ENCODE measurements at places on chromosomes 5 and 9.

DNA sequence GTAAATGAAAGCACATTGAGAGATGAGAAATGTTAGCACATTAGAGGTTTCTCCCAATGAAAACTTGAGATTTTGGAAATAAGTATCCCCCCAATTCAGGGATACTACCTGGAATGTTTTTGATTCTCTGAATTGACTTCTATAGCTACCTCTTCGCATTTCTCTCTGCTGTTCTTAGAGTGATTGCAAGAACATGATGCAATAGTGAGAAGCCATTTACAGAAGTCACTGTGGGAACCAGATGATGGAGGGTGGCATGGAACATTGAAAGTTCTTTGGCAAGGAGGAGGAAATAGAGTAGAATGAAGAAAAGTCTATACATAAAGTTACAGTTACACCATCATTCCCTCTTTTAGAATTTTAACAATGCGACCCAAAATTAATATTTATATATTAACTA is 9.2 kb downstream of the NPR3 start:
- DNase-seq, result no peak

DNA sequence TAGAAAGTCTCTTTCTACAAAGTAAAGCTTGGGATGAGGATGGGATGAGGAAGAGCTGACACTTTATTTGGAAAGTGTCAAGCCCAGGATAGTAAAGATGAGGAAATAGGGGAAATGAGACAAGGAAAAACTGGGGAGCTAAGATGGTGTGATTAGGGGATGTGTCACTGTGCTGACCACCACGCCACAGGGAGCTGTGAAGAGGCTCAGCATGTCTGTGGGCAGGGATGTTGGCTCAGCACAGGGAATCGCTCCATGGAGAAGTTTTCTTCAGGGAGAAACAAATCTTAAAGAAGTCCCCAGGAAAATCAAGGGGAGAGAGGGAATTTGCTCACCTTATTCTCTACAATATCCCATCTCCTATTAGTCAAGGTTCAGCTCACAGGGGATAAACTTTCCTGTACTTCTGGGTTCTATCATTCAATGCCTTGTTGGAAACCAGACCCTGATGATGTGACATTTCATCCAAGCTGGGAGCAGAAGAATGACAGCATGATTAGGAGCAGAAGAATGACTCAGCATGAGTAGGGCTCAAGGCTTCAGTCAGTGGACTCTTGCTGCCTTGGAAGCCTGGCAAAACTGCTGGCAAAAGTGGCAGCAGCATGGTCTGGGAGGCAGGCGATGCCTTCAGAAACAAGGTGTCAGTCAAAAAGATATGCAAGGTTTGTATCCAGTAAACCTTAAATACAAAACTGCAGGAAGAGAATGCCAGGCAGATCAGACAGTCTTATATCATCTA is 4.9 kb downstream of the HSPB3 start:
- DNase-seq, result no peak

DNA sequence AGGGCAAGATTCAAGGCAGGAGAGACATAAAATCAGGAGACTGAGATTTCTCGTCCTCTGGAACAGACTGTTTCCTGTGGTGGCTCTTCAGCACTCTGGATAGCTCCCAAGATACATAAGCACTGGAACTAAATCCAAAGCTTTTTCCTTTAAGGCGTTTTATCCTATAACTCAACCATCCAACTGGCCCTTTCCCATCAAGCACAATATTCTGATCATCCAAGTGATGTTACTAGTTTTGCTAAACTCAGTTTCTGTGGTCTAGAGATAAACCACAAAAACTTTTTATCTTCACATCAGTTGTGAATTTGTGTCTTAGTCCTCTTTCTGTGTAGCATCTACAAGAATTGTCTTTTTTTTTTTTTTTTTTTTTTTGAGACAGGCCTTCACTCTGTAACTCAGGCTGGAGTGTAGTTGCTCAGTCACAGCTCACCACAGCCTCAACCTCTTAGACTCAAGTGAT is 299.4 kb downstream of the COX7C start:
- DNase-seq, result no peak

DNA sequence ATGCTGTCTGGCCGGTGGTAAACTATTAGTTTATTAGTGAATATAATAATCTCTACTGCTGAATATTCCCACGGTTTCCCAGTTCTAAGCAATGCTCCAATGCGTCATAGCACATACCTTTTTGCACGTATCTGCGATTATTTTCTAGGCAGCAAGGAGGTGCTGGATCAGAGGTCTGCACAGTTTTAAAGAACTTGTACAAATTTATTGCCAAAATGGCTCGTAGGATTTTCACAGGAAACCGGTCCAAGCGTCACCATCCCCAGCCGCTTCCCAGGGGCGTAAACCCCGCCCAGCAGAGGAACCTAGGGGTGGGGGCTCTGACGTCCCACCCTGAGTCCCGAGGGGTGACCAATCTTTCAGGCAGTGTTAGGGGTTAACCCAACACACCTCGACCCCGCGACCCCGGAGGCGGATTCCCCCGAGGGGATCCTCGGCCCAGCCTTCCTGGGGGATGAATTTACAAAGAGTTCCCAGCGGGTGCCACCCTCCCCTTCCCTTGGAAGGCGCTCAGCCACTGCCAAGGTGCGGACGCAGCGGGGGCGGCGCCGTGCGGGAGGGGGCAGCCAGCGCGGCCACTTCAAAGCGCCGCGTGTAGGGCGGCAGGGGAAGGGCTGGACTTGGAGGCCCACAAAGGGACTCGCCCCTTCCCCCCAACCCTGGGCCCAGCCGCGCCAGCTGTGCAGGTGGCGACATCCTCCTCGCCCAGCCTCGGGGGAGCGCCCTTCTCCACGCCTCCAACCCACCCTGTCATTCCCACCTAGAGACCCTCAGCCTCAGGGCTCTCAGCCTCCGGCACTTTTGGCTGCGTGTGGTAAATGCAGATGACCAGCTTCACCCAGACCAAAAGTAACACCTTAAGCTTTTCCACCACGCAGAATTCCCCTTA is 43.5 kb upstream of the TCF7 start:
- DNase-seq, result no peak

DNA sequence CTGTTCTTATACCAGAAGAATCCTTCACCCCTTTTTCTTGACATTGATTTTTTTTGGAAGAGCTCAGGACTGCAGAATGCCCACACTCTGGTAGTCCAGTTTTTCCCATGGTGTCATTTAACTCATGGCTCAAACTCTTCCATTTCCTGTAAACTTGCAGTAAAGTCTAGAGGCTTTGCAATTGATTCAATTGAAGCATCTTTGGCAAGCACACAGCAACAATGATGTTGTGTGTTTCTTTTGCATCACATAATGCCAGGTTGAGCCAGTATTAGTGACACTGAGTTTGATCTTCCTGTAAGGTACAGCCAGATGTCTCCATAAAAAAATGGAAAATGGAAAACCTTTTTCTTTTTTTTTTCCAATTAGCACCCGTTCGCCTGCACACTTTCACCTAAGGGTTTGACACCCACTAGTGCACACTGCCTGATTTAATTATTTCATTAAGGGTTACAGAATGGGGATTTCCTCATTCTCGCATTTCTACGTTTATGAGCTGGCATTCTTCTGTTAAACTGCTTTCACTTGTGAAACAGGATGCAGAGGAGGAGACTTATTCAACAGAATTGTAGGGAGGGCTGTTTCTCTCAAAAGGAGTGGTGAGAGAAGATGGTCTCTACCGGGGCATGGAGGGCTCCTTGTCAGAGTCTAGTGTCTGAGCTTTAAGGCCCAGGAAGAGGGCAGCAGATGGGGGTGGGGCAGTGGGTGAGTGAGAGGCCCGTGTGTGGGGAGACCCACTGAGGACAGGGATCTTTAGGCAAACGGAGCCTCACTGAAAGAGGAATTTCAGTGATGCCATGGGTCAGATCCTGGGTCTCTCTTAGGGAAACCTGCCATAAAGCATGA is 2.2 kb upstream of the S1PR3 start:
- no peak for DNase-seq

DNA sequence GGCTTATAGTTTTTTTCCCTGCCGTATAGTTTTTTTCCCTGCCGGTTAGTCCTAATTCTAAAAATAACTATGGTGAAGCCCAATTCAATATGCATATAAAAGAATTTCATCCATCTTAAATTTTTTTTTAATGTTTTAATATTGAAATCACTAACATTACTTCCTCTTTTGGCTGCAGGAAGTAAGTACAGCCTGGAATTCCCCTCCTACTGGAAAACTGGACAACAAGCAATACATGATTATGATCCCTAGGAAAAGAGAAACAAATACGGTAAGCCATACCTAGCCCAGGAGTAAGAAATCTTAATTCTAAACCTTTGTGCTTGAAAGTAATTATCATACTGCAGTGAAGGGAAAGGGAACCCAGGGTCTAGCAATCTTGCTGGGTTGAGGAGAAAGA is 119.0 kb downstream of the NR3C1 start:
- no peak for DNase-seq

- no peak for DNase-seq
Observed at GRCh38 chr9:124267271-124267807, 9.6 kb downstream of the NEK6 start.

DNA sequence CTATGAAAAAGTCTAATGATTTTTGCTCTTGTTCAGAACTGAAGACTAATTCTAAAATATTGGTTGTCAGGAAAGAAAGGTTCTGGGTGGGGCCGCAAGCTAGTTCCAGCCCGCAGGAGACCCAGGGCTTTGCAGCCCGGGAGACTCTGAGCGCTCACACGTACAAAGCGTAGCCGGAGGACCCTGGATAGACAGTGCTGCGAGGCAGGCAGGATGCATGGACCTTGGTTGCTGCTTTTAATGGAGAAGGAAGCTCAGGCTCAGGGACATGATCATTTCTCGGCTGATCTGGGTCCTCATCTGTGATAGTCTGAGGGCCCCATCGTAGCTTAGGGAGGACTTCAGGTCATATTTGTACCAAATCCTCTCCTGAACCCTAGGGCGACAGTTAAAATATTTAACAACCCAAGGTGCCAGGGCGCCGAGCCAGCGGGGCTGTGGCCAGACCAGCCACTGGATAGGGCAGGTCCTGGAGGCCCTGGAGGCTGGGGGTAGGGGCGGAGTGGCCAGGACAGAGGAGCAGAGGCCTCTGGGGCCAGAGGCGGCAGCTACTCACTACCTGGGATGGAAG is 70.1 kb upstream of the UNC5A start:
- DNase-seq, result no peak

DNA sequence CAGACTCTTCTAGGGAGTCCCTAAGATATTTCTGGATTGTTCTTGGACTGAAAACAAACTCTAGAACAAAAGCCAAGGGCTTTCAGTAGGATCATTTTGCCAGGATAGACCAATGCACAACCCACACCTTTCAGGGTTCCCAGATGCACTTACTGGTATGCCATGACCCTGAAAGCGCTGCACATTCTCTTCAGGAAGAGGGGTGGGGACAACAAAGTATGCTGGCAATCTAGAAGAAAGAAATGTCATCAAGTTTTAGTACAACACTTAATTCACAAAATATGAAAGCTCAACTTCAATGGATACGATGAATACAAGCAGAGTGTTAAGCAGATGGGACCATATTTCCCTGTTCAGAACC is 57.2 kb downstream of the MTMR12 start:
- no peak for DNase-seq

- DNase-seq, result no peak
Observed at GRCh38 chr5:174106997-174107655, 61.6 kb downstream of the NSG2 start.

DNA sequence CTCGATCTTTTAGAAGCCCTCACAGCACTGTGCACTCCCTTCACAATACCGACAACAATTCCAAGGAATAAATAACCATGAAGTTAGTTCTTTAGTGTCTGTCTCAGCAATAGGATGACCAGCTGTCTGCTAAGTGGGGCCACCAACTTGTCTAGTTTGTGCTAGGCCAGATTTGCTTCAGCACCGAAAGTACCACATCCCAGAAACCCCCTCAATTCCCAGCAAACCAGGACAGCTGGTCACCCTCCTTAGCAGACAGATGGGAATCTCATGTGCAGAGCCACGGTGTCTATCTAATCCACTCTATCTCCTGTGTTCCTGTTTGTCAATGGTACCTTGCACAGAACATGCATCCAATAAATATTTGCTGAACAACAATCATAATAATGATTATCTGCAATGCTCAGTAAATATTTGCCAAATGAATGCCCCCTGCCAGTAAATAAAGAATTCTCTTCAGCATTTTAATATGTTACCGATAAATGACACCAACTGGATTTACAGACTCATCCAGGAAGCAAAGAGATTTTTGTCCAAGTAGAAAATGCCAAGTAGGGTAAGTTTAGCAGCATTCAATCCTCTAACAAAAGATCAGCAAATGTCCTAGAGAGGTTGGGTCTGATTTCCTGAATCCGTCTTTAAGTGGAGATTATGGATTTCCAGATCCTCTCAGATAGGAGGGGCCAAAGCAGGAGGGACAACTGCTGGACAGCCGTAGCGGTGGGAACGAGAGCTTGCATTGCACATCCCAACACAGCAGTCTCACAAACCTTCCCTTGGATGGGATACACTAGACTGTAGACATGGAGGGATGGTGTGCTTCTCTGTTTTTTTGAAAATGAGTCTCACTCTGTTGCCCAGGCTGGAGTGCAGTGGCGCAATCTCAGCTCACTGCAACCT is 51.9 kb upstream of the ANKRD33B start:
- DNase-seq, result no peak

DNA sequence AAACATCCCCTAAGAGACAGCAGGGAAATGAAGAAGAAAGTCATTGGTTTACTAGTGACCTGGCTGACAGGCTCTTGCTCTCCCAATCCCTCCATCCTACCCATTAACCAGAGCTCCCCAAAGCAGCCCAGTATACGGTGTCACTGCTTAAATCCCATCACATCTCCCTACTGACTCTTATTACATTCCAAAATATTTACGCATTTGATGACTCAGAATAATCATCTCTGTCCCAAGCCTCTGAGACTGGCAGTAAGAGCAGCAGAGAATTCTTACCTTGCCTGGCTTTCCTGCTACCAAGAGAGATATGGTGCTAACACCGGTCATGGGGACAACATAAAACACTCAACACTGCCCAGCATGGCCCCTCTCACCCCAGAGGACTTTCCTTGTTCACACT is 20.2 kb upstream of the WHRN start:
- no peak for DNase-seq

- DNase-seq, result peak; percentile 14
Observed at GRCh38 chr5:134184155-134185135, 7.7 kb upstream of the SKP1 start.

- no peak for DNase-seq
Observed at GRCh38 chr9:18504707-18505106, 30.8 kb downstream of the ADAMTSL1 start.

GRCh38 chr9:98158071-98158831 is 34.2 kb downstream of the CORO2A start:
- DNase-seq, result no peak

DNA sequence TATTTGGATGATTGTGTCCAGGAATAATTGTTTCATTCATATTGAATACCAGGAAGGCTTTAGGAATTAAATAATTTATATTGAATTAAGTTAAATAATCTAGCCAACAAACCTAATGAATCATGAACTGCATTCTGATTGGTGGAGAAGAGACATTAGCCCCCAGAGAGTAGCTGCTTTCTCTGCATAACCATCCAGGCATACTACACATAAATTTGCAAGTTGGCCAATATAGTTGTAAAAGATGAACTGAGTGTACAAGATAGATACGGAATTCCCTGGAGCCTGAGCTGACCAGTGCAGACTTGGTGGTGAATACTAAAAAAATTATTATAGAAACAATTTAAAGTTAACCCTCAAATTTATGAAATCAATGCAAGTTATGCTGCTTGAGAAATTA is 311.8 kb upstream of the KIF2A start:
- no peak for DNase-seq

- no peak for DNase-seq
Observed at GRCh38 chr9:18848657-18849056, 184.4 kb downstream of the SAXO1 start.

GRCh38 chr5:131548176-131548575 is 86.9 kb downstream of the RAPGEF6 start:
- DNase-seq, result no peak

- DNase-seq, result no peak
Observed at GRCh38 chr5:83632874-83633273, 87.8 kb downstream of the HAPLN1 start.

GRCh38 chr5:7395432-7395946 is 449 bp upstream of the ADCY2 start:
- no peak for DNase-seq
